AG08396 (cell line): ENCODE measurements at places on chromosomes 16 and 17.

DNA sequence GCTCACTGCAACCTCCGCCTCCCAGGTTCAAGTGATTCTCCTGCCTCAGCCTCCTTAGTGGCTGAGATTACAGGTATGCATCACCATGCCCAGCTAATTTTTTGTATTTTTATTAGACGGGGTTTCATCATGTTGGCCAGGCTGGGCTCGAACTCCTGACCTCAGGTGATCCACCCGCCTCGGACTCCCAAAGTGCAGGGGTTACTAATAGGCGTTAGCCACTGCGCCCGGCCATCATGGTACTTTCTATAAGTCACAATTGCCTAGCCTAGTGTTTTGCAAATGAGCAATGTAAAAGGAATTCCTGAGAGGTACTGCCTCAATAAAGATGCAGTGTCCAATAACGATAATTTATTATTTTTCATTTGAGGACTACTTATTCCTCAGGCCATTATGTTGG, 13.9 kb upstream of the PSMC3IP start:
- no peak for DNase-seq

DNA sequence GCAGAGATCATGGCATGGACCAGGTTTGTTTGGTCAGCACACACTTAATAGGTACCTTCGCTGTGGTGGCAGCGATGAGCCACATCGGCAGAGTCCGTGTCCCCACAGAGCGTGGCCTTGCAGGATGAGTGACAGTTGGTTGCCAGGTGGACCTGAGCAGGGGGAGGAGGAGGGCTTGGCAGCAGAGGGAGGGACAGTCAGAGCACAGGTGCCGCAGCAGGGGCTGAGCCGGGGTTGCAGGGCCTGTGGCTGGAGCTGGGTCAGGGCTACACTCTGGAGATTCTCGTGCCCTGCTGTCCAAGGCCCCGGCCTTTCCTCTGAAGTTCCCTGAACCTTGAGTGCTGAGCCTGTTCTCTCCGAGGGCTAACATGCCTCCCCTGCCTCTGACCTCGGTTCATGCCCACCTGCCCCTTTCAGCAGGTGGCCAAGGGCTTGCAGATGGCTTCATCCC, 24.8 kb downstream of the POLR3E start:
- no peak for DNase-seq

- peak; percentile 81 for DNase-seq
Observed at GRCh38 chr17:64448665-64449512, at the start of gene MILR1. MILR1 (plus strand) TSS chr17:64449115; CDS start chr17:64449169, 54 bp downstream.

DNA sequence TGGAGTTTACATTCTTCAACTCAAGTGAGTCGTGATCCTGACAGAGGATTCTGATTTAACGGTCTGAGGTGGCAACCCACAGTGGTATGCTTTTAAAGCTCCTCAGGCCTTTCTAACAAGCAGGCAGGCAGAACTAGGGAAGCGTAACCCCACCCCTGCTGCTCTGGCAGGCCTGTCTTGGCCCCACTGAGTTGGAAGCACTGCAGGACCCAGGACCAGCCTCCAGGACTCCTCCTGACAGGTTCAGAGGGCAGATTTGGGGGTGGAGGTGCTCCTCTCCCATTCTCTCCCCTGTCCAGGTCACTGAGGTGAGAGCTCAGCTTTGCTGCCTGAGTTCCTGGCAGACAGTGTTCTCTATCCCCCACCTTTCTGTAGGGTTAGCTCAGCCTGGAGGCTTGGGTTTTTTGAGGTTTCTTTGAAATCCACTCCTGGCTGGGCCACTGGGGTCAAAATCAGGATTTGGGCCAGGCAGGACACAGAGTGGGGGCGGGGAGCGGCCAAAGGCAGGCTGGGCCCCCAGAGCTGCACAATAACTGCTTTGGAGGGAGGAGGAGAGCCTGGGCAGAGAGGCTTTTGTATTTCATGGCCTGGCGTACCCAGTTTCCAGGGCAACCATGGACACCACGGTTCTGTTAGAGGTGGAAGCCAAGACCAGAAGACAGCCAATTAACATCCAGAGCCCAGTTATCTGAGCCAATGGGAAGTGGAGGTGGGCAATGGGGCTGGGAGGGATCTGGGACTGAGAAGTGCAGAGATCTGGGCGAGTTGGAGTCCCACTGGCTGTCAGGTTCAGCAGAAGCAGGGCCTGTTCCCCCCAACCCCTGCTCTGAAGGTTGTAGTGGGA, 9.5 kb downstream of the MRPL27 start:
- DNase-seq = peak; percentile 71

GRCh38 chr17:7328840-7329373, at the start of gene NEURL4:
NEURL4 (minus strand) TSS chr17:7329335; CDS start chr17:7329312, 23 bp downstream.
- DNase-seq = no peak

DNA sequence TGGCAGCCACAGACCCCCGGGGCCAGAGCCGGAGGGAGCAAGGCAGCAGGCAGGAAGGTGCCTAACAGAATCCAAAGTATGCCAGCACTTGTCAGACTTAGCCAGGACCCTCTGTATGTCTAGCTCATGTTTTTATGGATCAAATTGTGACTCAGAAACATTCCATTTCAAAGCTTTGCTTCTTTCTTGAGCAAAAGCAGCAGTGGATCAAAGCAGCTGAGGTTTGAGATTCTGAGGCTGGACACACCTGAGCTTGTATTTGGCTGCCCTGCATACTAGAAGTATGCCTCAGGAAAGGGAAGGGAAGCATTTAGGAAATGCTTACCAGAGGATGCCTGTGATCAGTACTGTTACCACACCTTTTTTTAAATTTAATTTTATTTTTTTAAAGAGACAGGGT, 5.7 kb upstream of the MYO1C start:
- no peak for DNase-seq

DNA sequence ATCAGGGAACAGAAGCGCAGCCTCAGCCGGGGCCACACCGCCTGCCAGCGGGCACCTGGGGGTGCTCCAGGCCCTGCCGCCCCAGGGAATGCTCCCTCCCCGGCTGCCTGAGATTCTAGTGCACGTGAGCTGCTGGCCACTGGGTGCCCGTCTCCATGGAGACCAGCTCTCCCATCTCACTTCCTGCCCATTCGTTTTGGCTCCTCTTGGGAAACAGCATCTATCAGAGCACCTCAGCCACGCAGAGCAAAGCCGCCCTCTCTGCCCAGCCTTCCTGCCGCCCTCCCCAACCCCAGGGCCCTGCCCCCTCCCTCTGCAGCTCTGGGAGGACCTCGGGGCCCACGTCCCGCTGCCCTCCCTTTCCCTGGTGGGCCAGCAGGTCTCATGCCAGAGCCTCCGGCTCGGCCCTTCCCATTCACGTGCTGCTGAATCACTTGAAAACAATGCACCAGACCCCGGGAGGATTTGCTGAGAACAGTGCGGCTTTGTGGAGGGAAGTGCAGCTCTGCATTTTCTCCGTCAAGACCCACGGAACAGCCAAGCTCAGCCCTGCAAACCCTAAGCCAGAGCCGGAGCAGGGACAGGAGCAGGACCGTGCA, 19.4 kb downstream of the CEP295NL start:
- DNase-seq = peak; percentile 93
